Hepatocyte (in vitro differentiated cells): ENCODE measurements at places on chromosomes 16 and 17. TPM values are rescaled to one million over a fixed set of nuclear protein-coding genes. Genes with fewer than 3 reads are reported as not detected.
A peak's percentile ranks its signal among the peaks of the same experiment; 100 is the strongest.

The FOXL1 gene
- total RNA-seq: 2.0 and 3.1 TPM in 2 replicates

The OR1A1 gene
- total RNA-seq: not detected in 2 replicates

The ZFP1 gene
- 14.4 and 18.0 TPM in 2 replicates for total RNA-seq

The KLHDC4 gene
- 12.8 and 16.3 TPM in 2 replicates for total RNA-seq

The KRTAP1-5 gene
- not detected in 2 replicates for total RNA-seq

The MEIOC gene
- total RNA-seq: 0.04 and 0.13 TPM in 2 replicates

The UTS2R gene
- 0.10 TPM in 1 of 2 replicates, not detected in the other for total RNA-seq

GRCh38 chr16:5003828-5004227, 29.9 kb downstream of the NAGPA start:
- DNase-seq: no peak
- no peak overlapping the region for H3K27ac ChIP-seq
- no peaks in the 10 kb centered on the region for H3K36me3 ChIP-seq
- H3K4me3 ChIP-seq: no peak overlapping the region
- H3K4me1 ChIP-seq: no peaks in the 10 kb centered on the region

DNA sequence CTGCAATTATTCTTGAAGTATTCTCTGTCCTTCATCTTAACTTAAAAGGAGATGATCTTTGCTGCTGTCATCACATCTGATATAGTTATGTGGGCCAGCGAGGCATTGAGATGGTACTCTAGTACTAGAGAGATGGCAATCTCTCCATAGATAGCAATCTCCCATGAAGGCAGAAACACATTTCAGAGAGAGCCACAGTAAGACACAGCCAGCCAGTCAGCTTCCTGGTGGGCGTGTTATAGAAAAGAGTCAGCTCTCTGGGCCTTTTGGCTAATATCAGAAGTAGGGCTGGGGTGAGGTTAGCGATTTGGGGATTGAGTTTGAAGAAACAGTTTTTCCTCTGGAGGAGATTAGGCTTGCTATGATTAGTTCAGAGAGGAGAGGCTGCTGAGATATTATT, 22.6 kb upstream of the EFCAB13 start:
- H3K4me1 ChIP-seq: no peaks in the 10 kb centered on the region
- H3K27me3 ChIP-seq: no peaks in the 10 kb centered on the region
- H3K27ac ChIP-seq: no peak overlapping the region
- no peaks in the 10 kb centered on the region for H3K36me3 ChIP-seq

GRCh38 chr16:9402293-9402860, 310.9 kb downstream of the HAPSTR1 start:
- no peak overlapping the region for H3K27ac ChIP-seq
- DNase-seq: no peak
- H3K27me3 ChIP-seq: peaks cover 30% of the 10 kb centered on the region
- no peak overlapping the region for H3K4me3 ChIP-seq
- H3K36me3 ChIP-seq: no peaks in the 10 kb centered on the region

DNA sequence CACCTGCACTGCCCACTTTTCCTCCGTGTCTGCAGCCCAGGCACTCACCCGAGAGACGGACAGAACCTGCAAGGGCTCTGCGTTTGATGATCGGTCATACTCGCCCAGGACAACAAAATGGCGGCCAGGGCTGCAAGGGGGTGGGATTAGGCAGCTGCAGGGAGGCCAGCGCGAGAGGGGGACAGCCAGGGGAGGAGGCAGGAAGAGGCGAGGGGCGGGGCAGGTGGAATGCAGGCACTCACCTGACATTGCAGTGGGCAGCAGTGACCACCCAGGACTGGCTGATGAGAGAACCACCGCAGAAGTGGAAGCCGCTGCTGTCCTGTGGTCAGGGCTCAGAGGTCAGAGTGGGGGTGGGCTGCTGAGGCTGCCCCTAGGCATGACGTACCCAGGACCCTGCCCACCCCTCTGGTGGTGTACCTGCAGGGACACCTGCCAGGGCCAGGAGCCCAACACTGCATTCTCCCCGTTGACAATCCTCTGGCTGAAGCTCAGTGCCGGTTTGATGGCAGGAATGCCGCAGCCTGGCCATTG, 917 bp downstream of the CTRL start:
- no peaks in the 10 kb centered on the region for H3K4me1 ChIP-seq
- no peak overlapping the region for H3K27ac ChIP-seq
- H3K4me3 ChIP-seq: no peak overlapping the region
- H3K36me3 ChIP-seq: no peaks in the 10 kb centered on the region
- no peak for DNase-seq

DNA sequence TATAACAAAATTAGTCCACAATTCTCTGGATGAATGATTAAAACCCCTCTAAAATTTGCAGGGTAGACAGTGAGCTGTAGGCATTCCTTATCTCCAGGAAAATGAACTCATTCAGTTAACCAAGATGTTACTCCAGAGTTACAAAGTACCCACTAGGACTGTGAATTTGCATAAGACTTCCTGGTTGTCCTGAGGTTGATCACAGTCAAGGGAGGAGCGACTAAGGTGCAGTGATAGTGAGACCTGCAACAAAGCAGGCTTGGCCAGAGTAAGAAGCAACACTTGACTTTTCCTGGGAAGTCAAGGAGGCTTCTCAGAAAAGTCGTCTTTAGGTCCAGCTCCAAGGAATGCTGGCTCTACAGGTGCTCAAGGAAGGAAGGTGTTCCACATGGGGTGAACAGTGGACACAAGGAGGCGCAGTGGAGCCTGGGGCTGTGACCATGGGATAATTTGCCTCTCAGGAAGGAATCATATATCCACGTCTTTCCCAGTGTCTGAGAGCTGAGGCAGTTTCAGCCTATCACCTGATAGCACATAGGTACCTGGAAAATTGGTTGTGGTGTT, 821.1 kb upstream of the EEF2KMT start:
- no peaks in the 10 kb centered on the region for H3K4me1 ChIP-seq
- H3K4me3 ChIP-seq: no peak overlapping the region
- peaks cover 11% of the 10 kb centered on the region for H3K27me3 ChIP-seq
- no peak overlapping the region for H3K27ac ChIP-seq

GRCh38 chr17:47855737-47856136, 4.8 kb upstream of the SP6 start:
- H3K36me3 ChIP-seq: no peaks in the 10 kb centered on the region
- DNase-seq: no peak
- H3K4me1 ChIP-seq: peaks cover 5% of the 10 kb centered on the region
- H3K27ac ChIP-seq: no peak overlapping the region
- H3K27me3 ChIP-seq: peaks cover 53% of the 10 kb centered on the region
- H3K4me3 ChIP-seq: no peak overlapping the region

DNA sequence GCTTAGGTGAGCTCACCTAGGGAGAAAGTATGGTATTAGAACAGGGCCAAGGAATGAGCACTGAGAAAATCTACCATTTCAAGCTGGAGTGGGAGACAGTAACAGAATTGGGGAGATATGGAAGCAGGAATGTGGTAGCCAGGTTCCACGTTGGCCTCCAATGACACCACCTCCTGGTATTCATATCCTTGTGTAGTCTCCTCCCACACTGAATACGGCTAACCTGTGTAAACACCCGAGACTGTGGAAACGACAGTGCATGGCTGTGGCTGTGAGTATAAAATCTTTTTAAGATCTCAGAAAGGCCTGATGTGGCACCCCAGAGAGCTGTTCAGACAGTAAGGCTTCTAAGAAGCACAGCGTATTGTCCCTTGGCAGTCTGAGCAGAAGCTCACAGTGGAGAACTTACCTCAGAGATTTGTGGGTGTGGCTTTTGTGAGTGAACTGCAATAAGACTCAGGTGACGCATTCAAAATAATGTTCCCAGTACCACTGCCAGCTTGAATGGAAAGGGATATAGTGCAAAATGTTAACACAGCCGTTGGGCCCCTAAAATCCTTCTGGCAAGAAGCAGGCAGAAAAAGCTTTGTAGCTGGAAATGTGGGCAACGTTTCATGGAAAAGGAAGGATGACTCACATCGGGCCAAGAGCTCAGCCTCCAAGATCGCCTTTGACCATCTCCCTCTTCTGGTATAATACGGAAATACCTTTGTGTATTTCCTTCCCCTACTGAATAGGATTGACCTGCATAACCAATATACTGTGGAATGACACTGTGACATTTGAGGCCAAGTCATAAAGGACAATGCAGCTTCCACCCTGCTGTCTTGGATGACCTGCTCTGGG, 14.4 kb downstream of the SDR42E1 start:
- peak; percentile 77 for DNase-seq
- peak overlapping the region; percentile 81 for H3K27ac ChIP-seq
- H3K4me1 ChIP-seq: peaks cover 23% of the 10 kb centered on the region
- no peak overlapping the region for H3K4me3 ChIP-seq
- H3K36me3 ChIP-seq: no peaks in the 10 kb centered on the region
- H3K27me3 ChIP-seq: no peaks in the 10 kb centered on the region

- no peaks in the 10 kb centered on the region for H3K36me3 ChIP-seq
- no peak for DNase-seq
- H3K4me1 ChIP-seq: no peaks in the 10 kb centered on the region
- no peak overlapping the region for H3K27ac ChIP-seq
These were observed 21.3 kb upstream of the FAM20A start for GRCh38 chr17:68622423-68622822.

DNA sequence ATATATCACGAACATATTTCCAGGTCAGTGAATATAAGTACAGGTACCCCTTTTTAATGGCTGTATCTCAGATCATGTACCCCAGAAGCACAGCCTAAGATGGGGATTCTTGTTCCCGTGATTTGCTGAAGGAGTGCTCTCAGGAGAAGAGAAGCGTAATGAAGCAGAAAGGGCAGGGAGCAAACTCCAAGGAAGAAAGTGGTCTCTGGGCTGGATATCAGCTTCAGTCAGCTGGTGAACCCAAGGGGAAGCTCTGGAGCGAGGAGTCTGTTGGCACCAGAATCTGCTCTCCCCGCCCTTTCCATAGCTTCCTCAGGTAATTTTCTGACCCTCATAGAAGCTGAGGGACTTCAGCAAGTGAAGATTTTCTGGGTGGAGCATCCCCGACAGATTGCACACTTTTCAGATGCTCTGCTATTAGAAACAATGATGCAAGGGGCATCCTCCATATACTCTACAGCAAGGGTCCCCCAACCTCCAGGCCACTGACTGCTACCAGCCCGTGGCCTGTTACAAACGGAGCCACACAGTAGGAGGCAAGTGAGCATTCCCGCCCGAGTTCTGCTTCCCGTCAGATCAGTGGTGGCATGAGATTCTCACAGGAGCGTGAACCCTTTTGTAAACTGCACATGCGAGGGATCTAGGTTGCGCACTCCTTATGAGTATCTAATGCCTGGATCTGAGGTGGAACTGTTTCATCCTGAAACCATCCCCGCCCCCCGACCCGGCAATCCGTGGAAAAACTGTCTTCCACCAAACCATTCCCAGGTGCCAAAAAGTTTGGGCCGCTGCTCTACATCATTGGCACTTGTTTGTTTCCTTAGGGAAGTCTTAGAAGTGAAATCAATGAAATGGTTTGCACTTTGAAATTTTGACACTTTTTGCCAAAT, 4.4 kb downstream of the FAHD1 start:
- no peak for DNase-seq
- H3K27me3 ChIP-seq: no peaks in the 10 kb centered on the region
- no peaks in the 10 kb centered on the region for H3K36me3 ChIP-seq

DNA sequence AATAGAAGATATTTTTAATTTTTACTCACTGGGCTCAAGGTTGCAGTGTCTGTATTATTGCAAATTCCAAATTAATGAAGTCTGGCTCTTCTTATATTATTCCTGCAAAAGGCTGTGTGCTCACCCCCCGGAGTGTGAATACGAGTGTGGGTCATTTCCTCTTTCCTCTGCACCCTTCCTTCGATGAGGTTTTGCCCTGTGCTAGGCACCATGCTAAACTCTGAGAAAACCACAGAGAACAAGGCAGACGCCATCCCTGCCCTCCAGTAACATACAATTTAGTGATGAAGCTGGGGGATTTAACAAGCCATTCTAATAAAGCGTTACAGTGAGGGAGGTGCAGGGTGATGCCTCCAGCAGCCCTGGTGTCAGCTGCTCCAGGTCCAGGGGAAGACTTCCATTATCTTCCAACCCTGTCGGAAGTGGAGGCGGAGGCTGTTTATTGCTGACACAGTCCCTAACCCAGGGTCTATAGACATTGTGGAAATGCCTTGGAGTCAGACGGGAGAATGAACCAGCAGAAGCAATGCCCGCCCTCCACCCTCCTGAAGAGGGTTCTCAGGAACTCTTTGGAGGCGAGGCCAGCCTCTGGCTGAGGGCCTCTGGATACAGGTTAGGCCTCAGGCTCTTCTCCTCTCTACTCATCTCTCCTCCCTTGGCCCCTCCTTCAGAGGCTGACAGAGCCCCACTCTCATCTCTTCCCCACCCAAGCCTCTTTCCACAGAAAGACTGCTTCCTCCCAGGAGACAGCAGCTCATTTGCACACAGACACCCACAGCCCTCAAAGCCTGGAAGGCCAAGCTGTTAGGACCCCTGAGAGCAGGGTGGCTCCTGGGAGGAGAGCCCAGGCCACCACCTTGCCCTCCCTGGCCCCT, 2.0 kb upstream of the ACE start:
- peaks cover 14% of the 10 kb centered on the region for H3K27me3 ChIP-seq
- H3K36me3 ChIP-seq: no peaks in the 10 kb centered on the region
- H3K4me3 ChIP-seq: no peak overlapping the region
- peaks cover 17% of the 10 kb centered on the region for H3K4me1 ChIP-seq
- H3K27ac ChIP-seq: no peak overlapping the region

DNA sequence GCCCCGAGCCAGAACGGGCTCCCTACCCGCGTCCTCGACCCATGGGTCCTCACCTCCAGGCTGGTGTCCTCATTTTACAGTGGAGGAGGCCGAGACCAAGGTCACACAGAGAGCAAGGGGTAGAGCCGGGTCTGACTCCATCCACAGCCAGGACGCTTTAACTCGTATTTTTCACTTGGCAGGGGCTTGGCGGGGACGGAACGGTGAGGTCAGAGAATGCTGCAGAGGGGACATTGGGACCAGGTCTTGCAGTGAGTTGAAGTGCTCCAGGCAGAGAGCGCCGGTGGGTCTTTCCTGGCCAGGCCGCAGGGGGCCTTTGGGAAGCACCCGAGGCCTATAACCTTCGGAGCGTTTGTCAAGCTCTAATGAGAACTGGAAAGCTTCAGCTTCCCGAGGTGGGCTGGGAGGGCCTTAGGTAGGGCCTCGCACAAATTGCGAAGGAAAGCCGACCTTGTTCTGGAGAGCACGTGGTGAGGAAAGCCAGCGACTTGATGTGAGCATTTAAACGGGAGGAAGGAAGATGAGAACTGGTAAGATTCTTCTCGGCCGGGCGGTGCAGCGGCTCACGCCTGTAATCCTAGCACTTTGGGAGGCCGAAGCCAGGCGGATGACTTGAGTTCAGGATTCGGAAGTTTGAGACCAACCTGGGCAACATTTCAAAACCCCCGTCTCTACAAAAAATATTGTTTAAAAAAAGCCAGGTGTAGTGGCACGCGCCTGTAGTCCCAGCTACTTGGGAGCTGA, 908 bp upstream of the CLUH start:
- peaks cover 35% of the 10 kb centered on the region for H3K4me1 ChIP-seq
- H3K27ac ChIP-seq: peak overlapping the region; percentile 52
- H3K27me3 ChIP-seq: no peaks in the 10 kb centered on the region
- DNase-seq: no peak
- H3K4me3 ChIP-seq: no peak overlapping the region
- no peaks in the 10 kb centered on the region for H3K36me3 ChIP-seq

DNA sequence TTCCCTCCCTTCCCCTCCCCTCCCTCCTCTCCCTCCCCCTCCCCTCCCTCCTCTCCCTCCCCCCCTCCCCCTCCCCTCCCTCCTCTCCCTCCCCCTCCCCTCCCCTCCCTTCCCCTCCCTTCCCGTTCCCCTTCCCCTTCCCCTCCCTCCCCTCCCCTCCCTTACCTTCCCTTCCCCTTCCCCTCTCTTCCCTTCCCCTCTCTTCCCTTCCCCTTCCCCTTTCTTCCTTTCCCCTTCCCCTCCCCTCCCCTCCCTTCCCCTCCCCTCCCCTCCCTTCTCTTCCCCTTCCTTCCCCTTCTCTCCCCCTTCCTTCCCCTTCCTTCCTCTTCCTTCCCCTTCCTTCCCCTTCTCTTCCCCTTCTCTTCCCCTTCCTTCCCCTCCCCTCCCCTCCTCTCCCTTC, 61.1 kb downstream of the EMP2 start:
- no peaks in the 10 kb centered on the region for H3K27me3 ChIP-seq
- H3K36me3 ChIP-seq: no peaks in the 10 kb centered on the region
- peaks cover 6% of the 10 kb centered on the region for H3K4me1 ChIP-seq
